ENCODE measurements at places on chromosomes 6 and 20.

DNA sequence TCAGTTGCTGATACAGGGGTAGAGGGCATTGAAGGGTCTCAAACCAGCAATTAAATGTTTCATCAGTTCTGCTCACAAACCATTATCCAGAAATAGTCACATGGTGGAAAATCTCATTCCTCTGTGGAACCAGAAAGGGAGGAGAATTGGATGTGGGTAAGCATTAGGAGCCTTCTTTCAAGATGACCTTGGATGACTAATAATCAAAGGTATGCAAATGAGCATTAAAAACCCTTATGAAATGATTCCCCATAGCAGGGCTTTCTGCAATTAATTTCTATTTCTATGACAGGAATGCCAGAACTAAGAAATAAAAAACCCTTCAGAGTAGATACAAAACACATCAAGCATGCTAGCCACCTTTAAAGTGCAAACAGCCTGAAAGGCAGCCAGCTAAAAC, 37.4 kb upstream of the HCRTR2 start:
- no peak for DNase-seq

DNA sequence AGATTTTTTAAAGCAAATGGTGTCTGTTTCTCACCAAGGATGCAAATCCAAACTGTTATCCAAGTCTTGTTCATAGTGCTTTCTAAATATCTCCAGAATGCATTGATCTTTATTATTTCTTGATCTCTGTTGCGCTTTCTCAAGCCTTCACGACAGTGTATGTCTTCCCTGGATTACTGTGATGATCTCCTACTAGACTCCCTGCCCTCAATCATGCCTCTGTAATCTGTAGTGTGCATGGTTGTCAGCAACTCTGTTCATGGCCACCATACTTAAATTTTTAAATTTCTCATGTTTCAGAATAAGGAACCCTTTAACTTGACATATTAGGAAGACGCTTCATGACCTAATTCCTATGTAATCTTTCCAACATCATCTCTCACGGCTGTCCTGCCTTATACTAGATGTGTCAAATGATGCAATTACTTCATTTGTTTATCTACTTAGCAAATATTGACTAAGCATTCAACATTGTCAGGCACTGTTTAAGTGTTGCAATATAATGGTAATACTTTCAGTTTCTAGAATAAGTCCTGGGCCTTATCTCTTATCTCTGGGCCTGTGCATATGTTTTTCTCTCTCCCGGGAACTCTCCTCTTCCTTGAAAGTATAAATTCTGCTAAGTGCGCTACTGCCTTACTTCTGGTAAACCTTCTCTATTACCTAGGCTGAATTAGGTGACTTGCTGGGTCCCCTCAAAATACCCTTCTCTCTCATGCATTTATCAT, 25.6 kb upstream of the AHI1 start:
- no peak for DNase-seq

GRCh38 chr6:42257614-42258013, 40.0 kb upstream of the MRPS10 start:
- DNase-seq = no peak

DNA sequence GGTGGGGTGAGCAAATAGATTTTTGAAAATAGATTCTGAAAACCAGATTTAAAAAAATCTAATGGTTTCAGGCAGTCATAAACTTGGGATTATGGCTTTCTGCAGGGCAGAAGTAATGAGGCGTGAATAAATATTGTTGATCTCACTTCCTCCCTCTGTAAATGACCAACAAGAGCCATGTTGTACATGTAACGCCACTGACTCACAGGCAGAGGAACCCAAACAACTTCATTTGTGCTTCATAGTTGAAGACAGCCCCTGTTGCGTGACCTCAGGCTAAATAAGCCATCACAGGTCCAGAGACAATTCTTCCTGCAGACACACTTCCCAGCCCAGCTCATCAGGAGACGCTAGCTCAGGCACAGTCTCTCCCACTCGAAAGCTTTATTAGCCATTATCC, 59.1 kb upstream of the F13A1 start:
- no peak for DNase-seq

GRCh38 chr20:48728042-48728825, 99.6 kb downstream of the PREX1 start:
- no peak for DNase-seq
